ENCODE measurements at places on chromosomes 3 and 15.

DNA sequence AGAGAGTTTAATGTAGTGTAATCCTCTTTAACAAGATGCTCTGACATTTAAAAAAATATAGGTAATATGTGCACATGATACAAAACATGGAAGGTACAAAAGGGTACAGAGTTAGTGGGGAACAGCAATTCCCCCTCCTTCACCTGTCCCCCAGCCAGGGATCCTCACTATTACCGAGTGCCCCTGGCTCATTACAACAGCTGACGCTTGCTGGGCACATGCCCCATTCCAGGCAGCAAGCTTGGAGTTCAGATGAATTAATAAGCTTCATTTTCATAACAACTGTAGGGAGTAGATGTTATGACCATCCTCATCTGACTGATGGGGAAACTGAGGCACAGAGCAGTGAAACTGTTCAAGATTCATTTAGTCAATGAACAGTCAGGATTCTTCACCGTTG, 41.2 kb downstream of the PCSK6 start:
- DNase-seq, result no peak

GRCh38 chr3:11699083-11699427, 55.3 kb upstream of the VGLL4 start:
- no peak for DNase-seq

DNA sequence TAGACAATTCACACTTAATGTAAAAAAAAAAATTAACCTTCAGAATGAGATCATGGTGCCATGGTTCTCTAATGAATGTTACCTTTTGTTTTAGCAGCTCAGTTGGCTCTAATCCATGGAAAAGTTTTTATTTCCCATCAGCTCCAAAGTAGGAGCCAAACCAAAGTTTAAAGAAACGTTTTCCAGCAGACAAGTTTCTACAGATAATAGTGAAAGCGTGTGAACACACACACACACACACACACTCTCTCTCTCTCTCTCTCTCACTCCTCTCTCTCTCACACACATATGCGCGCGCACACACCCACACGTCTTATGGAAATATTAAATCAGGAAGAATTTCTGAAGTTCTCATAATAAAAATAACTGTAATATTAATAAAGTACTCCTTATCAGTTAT, 46.9 kb downstream of the MBNL1 start:
- no peak for DNase-seq

DNA sequence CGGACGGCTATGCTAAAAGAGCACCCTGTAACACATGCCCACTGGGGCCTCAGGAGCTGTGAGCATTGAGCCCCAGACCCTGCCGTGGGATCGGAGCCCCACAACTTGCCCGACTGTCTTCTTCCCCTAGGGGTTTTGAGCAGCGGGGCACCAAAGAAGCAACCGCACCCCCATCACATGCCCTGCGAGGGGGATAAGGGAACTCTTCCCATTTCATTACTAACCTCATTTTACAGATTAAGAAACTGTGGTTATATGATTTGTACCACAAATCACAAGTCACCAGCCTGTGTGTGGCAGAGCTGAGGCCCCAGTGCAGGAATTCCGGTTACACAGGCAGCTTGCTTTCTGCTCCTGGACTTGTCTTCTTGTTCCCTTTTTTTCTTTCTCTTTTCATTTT, 86.2 kb downstream of the CD47 start:
- DNase-seq, result no peak

DNA sequence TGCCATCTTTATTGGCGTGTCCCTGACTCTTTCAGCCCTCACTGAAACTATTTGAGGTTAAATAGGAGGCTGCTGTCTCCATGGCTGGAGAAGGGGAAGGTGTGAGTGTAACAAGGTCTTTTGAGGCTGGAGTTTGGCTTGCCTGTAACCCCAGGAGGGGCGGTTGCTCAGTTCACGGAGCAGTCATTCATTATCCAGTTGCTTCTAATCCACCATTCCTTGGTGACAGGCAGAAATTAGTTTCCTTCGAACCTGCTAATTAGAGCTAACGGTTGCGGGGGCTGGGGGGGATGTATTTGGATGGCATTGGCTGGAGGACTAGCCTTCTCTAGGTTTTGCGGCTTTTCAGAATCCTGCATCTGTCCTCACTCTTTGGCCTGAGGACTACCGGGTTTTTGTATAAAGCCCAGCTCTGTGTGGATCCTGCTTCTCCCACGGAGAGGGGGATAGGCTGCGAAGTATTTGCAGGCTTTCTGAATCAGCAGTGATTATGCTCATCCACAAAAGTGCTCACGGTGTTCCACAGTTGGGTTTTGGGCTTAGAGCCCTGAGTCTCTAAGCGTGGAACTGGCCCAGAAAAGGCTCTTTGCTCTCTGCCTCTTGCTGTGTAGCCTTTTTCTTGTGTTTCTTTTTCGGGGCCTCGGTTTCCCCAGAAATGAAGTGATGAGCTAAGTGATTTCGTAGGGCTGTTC, 18.6 kb downstream of the FGD5 start:
- no peak for DNase-seq

DNA sequence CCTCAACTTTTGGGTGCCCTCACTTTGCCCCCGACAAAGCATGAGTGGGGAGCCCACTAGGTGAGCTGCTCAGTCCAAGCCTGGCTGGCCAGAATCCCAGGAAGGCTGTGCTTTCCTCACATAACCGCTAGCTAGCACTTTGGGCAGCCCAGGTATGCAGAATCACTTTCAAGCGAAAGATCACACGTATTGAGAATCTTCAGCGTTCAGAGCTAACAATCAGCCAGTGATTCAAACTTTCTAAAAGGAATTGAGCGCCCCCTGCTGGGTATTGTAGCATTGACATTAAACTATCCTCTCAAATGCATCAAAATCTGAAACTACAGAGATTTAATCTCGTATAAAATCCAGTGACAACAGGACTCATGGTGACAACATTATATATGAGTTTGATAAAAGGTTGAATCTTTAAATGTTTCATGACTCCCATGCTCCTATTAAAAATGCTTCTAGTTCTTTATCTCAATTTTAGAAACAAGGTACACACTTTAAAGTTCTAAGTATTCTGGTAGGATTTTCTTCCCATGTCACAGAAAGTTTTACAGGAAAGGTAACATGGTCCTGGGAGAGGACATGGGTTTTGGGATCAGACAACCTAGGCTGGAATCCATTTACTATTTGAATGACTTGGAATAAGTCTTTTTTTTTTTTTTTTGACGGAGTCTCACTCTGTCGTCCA, 11.8 kb downstream of the ANAPC13 start:
- peak; percentile 59 for DNase-seq

DNA sequence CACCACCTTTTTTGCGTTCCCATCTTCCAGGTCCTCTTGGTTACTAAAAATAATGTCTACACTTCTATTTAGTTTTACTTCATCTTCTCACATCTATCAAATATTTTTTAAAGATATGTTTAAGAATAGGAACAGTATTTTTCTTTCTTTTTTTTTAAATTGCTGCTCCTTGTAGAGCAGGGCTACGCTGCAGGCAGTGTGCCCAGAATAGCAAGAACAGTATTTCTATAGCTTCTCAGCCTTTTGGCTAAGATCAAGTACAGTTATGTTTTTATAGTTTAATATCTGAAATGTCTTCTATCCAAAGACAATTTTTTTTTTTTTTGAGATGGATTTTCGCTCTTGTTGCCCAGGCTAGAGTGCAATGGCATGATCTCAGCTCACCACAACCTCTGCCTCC, 73.0 kb downstream of the MYO9A start:
- no peak for DNase-seq

DNA sequence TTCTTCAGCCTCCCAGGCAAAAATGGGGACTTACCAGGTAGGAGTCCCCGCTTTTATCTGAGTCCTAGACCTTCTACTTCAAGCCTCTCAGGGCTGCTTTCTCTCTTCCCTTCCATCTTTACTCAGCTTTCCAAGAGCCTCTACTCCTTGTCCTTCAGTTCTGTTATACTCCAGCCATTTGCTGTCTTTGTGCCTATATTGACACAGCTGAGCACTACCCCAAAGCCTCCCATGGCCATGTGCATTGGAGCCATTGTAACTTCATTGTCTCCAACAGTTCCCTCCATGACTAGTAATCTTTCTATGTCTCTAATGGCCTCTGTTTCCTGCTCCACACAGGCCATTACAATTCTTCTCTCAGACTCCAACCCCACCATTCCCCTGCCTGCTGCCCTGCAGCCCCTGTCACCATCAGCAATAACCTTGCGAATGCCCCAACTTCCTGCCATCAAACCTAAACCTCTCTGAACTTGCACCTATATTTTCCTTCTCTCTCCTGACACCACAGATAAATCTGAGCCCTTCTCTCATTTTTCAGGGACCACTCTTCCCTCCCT, 77.9 kb upstream of the ADPGK start:
- no peak for DNase-seq

DNA sequence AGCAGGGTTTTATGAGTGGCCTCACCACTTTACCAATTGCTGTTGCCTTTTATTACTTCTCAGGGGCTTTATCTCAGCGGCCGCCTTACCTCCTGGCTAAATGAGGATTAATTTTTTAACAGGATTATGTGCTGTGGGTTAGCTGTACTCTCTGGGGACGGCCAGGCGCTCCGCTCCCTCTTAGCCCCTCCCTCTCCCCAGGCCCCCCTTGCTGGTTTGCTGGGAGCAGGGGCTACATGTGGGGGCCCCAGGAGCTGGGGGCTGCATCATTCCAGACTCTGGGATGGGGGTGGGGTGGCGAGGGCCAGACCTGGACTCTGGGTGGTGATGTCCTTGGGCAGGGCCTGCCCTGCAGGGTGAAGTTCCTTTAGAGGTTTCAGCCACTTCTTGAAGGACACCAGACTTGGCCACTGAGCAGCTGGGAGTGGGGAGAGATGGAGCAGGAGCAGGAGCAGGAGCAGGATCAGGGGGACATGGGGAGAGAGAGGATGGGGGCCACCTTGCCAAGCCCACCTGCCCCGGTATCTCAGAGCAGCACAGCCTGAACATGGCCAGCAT, 196.1 kb downstream of the GOLGA6L6 start:
- DNase-seq, result no peak

GRCh38 chr15:74208901-74209559, 6.4 kb upstream of the STRA6 start:
- no peak for DNase-seq

DNA sequence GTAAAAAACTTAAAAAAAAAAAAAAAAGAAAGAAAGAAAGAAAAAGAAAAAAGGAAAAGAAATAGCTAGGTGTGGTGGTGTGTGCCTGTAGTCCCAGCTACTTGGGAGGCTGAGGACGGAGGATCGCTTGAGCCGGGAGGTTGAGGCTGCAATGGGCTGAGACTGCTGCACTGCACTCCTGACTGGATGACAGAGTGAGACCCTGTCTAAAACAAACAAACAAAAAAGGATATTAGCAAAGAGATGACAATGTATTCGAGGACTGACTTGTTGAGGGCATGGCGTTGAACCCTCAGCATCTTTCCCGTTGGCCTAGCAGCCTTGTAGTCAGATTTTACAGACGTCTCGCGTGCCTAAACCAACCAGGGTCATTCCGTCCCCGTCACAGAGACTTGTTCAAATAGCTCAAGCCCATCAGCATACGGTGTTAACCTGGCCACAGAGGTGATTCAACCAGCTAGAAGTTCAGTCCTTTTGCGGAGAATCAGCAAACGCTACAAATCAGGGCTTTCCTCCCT, 528 bp upstream of the NIT2 start:
- DNase-seq, result no peak

- DNase-seq, result no peak
Measured at GRCh38 chr3:72615182-72615581, 233.1 kb downstream of the SHQ1 start.

GRCh38 chr3:143120716-143121240, 1.2 kb downstream of the CHST2 start:
- DNase-seq, result peak; percentile 63

DNA sequence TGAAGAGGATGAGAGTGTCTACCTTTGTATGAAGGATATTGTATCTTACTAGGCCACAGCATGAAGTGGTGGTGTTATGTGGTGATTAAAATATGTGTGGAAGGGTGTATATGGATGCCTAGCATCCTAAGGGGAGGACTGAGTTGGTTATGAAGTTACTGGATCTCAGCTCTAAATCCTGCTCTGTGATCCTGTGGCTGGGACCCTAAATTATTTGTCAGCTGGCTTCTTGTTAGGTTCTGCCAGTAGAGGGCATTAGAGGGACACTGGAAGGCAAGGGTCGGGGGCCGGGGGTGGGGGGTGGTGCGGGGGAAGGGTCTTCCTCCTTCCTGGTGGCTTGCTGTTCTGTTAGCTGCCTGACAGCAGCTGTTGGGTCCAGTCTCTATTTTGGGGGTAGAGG, 34.9 kb downstream of the MORF4L1 start:
- DNase-seq, result no peak

DNA sequence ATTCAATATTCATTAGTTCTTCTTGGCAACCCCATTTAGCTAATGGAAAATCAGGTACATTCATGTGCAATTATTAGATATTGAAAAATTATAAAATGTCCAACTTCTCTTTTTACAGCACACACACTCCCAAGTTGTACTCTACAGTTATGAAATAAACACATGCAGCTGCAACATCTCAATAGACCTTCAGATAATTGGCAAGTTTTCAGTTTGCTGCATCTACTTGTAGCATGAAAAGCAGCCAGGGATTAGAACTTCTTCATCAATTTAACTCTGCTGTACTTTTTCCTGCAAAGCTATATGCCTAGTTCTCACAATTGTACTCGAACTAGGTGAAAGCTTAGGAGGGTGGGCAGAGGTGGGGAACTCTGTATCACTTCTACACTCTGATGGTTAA, 46.6 kb upstream of the FHIT start:
- DNase-seq, result no peak

GRCh38 chr3:48709051-48709461, 8.0 kb downstream of the IP6K2 start:
- no peak for DNase-seq

DNA sequence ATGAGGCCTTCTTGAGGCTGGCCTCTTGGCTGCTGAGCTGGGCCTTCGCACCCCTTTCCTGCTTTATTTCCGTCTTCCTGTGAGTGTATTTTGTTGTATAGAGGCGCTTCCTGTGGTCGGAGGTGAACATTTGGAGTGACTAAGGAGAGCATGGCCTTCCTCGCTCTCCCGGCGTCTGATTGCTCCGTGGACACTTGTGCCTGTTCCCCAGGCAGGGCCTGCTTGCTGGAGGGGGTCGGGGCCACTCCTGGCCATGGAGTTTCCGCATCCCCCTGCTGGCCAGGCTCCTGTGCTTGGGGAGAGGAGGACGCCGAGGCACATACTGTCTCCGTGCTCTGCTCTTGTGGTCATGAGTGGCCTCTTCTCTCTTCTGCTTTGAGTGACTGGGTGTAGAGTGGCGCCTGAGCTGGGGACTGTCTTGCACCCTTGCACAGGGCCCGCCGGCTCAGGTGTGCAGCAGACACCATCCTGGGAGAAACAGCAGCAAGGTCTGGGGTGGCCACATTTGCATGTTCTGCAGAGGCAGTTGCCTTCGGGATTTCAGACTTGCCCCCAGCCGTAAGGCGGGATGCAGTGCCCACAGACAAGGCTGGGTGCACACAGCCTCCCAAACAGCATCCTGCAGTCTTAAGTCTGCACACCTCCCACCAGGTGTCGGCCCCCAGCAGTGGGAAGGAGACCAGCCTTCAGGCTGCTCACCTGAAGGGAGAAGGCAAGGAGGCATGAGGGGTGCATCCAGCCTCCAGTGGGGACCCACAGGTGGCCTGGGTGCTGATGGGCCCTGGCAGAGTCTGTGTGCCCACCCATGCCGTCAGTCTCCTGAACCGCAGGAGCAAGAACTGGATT, 16.4 kb downstream of the KLF13 start:
- no peak for DNase-seq

- peak; percentile 29 for DNase-seq
Measured at GRCh38 chr3:58116161-58116955, 94.4 kb downstream of the DNASE1L3 start.

Data from thymus (tissue), 14 donors.